Mesothelial cell of epicardium (in vitro differentiated cells): ENCODE measurements at places on chromosomes 11 and 22. TPM values are rescaled to one million over a fixed set of nuclear protein-coding genes. Genes with fewer than 3 reads are reported as not detected.

MYBPC3 gene
- not detected in 3 replicates for total RNA-seq

OR10A3 gene
- total RNA-seq: not detected in 3 replicates

NCAM1 gene
- 137 to 141 TPM (median 139 TPM) in 3 replicates for total RNA-seq

GRCh38 chr11:118691926-118692830 is 12.7 kb upstream of the TREH start:
- peaks cover 38% of the 10 kb centered on the region for H3K4me1 ChIP-seq
- no peak overlapping the region for H3K4me3 ChIP-seq
- H3K27ac ChIP-seq: no peak overlapping the region
- H3K27me3 ChIP-seq: no peaks in the 10 kb centered on the region
- no peak for DNase-seq

DNA sequence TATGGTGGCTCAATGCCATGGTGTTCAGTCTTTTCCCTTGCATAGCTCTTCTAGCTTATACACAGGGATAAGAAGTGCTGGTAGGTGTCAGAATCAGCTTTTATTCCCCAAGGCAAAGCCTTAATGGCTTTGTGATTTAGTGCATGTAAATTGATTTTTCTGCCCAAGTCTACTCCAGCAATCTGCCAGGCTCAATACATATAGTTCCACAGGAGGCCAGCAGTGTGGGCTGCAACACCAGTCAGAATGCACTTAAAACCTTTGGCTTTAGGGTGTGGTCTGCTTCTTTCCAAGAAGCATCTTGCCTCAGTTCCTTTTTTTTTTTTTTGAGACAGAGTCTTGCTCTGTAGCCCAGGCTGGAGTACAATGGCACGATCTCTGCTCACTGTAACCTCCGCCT is 14.5 kb upstream of the CAPRIN1 start:
- no peak overlapping the region for H3K4me3 ChIP-seq
- no peaks in the 10 kb centered on the region for H3K27me3 ChIP-seq
- H3K27ac ChIP-seq: no peak overlapping the region
- no peaks in the 10 kb centered on the region for H3K36me3 ChIP-seq
- no peak for DNase-seq

GRCh38 chr11:76678321-76678720 is 7.8 kb upstream of the LRRC32 start:
- no peak for DNase-seq
- peaks cover 9% of the 10 kb centered on the region for H3K27me3 ChIP-seq
- H3K4me3 ChIP-seq: no peak overlapping the region
- no peak overlapping the region for H3K27ac ChIP-seq
- H3K36me3 ChIP-seq: no peaks in the 10 kb centered on the region
- H3K4me1 ChIP-seq: no peaks in the 10 kb centered on the region

DNA sequence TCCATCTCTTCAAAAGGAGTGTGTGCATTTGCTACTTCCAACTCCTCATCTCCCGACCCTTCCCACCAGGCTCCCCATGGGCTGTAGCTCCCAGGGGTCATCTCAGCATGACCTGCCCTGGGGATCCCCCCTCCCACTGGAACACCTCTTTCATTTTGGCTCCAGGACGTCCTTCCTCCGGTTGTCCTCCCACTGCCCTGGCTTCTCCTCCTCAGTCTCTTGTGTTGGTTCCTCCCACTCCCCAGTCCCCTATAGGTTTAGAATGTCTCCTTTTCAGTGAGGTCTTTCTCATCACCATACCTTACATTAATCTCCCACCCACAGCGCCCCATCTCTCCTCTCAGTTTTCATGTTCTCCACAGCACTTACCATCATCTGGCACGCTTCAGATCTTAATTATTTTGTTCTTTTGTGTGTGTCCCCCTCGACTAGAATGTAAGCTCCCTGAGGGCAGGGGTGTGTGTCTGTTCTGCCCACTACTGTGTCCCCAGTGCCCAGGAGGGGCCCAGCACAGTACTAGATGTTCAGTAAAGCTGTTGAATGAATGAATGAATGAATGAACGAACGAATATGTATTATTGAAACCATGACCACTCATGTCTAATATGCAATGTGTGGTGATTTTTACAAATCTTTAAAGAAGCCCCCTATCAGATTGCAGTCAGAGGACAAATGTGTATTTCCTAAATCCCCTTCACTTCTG is 2.0 kb upstream of the TMA7B start:
- H3K27me3 ChIP-seq: peaks cover 12% of the 10 kb centered on the region
- no peak overlapping the region for H3K27ac ChIP-seq
- H3K4me1 ChIP-seq: peaks cover 21% of the 10 kb centered on the region
- DNase-seq: no peak
- H3K4me3 ChIP-seq: no peak overlapping the region

DNA sequence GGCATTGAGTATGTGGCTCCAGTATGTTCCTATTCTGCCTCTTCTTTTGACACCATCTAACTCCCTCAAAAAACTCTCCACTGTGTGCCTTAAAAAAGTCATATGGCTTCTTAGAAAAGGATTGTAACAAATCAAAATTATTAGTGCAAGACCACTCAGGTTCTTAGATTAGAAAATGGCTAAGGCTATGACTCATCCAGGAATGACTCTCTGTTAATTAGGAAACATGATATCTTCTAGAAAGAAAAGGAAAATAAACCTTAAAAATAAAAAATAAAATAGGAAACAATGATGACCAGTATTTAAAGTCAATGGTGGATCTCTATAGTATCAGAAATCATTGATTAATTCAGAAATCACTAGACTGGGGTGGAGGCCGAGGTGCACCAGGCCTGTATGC is 21.7 kb downstream of the SLC25A17 start:
- H3K4me3 ChIP-seq: no peak overlapping the region
- H3K4me1 ChIP-seq: peaks cover 16% of the 10 kb centered on the region
- peaks cover 13% of the 10 kb centered on the region for H3K36me3 ChIP-seq
- no peaks in the 10 kb centered on the region for H3K27me3 ChIP-seq

DNA sequence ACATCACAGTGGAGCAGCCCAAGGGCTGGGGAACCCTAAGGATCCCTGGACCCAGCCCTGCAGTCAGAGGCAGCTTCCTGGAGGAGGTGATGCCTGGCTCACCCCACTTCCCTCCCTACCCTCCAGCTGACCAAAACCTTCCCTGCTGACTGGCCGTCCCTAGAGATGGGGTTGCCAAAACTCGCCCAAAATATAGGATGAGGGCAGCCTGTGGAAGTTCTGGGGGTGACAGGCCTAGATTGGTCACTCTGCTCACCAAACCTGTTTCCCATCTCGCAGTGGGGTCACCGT is 35.0 kb upstream of the PPARA start:
- no peaks in the 10 kb centered on the region for H3K4me1 ChIP-seq
- H3K27me3 ChIP-seq: no peaks in the 10 kb centered on the region
- no peak for DNase-seq
- no peak overlapping the region for H3K27ac ChIP-seq
- no peaks in the 10 kb centered on the region for H3K36me3 ChIP-seq

DNA sequence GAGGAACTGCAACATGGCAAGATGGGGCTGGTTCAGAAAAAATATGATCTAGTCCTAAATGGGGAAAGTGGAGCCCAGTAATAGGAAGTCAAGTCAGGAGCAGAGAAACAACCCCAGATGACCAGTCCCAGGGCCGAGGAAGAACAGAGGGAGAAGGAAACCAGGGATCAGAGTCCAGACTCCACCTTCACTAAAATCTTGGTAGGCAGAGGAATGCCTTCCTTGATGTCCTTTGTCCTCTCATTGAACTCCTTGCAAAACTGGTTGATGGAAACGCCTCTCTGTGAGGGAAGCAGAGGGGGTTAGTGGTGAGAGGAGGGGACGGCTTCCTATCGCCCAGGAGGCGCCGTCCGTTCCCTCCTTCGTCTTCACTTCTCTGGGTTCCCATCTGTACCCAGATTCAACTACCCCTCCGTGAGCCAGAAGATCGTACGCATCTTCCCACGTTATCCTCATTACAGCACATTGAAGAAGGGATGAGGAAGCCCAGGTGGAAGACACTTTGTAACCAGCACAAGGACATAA is 607 bp downstream of the MRPL11 start:
- H3K4me3 ChIP-seq: peak overlapping the region; percentile 85
- peaks cover 22% of the 10 kb centered on the region for H3K36me3 ChIP-seq
- no peaks in the 10 kb centered on the region for H3K27me3 ChIP-seq

DNA sequence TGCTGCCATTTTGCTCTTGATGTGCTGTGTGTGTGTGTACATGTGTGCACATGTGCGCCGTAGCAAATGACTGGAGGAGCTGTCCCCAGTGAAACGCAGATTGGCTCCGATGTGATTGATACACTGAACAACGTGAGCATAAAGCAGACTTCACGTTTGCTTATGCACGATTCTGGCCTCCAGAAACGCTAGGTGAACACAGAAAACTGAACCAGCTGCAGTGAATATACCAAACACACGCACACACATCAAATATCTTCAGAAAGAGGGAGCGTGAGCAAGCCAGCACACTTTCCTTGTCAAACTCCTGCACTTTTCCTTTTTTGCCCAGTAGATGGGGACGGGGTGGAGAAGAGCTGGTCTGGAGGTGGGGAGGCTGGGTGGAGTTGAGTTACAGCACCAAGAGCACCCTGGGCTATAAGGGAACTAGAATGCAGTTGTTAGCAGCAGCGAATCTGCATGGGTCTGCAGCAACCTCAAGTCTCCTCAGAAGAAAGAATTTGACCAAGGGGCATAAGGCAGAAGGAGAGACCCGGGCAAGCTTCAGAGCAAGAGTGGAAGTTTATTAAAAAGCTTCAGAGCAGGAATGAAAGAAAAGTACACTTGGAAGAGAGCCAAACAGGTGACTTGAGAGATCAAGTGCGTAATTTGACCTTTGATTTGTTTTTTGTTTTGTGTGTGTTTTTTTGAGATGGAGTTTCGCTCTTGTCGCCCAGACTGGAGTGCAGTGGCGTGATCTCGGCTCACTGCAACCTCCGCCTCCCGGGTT is 77.8 kb upstream of the CADM1 start:
- H3K4me1 ChIP-seq: peaks cover 34% of the 10 kb centered on the region
- no peak for DNase-seq
- no peaks in the 10 kb centered on the region for H3K27me3 ChIP-seq
- H3K4me3 ChIP-seq: no peak overlapping the region

DNA sequence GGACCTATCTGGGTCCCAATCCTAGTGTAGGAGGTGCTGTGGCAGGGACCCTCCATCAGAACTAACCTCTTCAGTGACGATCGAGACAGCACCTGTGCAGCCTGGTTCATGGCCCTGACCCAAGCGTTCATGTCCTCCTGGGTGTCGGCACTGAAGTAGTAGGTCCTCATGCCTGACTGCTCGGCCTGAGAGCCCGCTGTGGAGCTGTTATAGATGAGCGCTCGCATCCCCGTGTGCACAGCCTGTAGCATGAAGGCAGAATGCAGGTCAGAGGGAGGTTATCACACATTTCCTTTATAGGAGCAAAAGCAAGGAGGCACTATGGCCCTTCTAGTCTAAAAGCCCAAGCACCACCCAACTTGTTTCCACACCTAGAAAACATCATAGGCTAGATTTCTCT is 103.0 kb downstream of the C11orf58 start:
- H3K36me3 ChIP-seq: peaks cover 13% of the 10 kb centered on the region
- peaks cover 6% of the 10 kb centered on the region for H3K4me1 ChIP-seq
- H3K27ac ChIP-seq: no peak overlapping the region
- no peak for DNase-seq
- H3K4me3 ChIP-seq: no peak overlapping the region
